ENCODE measurements at places on chromosomes 12 and 14. TPM values are rescaled to one million over a fixed set of nuclear protein-coding genes. Genes with fewer than 3 reads are reported as not detected.

Gene TRHDE
- total RNA-seq = 7.9 TPM

Gene CKAP4
- 90.9 TPM for total RNA-seq

Gene CDCA3
- total RNA-seq = 107 TPM

Gene P2RX7
- 1.3 TPM for total RNA-seq

Gene CACNA1C
- 1.8 TPM for total RNA-seq

DNA sequence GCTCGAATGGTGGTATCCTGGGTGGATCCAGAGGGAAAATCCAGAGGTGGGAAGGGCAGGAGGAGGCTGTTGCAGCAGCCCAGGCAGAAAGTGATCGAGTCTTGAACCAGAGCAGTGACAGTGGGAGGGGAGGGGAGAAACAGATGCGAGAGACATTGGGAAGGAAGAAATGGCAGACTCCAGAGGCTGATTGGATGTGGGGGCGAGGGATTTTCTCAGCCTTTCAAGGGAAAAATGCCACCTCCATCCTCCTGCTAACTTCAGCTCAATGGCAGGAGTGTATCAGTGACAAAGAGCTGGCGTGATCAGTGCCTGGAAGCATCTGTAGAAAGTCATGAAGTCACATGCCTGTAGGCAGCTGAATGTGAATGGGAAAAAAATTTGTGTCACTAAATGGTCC, 38.6 kb upstream of the NRXN3 start:
- no peak for DNase-seq

GRCh38 chr12:83089575-83089974, 402.9 kb downstream of the TMTC2 start:
- DNase-seq = no peak

- peak; percentile 76 for DNase-seq
Observed at GRCh38 chr12:110921262-110921661, 883 bp upstream of the MYL2 start.

GRCh38 chr14:101371799-101372793, 189.2 kb upstream of the DIO3 start:
- DNase-seq = no peak

DNA sequence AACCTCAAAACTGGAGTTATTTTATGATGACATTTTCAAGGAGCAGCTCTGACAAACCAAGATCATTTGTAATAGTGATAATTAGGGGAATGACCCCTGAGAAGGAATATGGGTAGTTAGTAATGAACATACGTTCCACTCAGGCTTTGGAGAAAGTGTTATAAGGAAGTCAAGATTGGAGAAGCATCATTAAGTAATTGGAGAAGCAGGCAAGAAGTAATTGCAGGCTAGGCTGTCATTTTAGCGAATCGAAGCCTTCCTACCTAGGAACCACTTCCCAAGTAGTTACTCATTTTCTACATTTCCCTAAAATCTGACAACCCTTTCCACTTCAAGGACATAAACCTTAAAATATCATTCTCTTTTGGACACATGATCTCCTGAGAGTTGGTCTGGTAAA, 1.2 kb downstream of the EDDM3B start:
- DNase-seq = no peak

GRCh38 chr12:23350808-23351207, 598.7 kb downstream of the SOX5 start:
- no peak for DNase-seq

DNA sequence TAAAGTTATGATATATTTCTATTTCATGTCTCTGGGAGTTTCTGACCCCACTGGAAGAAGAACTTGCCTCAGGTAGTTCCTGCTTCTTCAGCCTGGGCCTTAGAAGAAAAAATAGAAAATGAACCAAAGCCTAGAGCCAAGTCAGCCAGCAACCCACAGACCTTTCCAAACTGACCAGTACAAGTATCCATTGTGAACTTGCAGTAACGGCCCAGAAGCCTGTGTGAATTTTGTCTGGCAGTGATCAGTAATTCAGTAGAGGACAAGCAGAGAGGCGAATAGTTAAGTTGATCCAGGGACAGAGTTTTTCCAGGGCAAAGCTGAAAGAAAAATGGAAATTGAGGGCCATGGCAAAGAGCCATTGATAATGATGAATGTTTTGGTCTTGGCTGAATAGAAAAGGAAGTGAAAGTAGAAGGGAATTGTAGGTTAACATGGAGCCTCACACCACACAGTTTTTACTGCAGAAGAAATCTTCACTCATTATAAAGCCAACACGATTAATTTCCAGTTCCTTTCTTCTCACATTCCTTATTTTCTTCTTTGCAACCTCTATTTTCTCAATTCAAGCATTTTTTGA, 311.8 kb downstream of the BTG1 start:
- DNase-seq = no peak

- DNase-seq = no peak
Observed at GRCh38 chr12:123914726-123915333, 57.8 kb downstream of the CCDC92 start.

DNA sequence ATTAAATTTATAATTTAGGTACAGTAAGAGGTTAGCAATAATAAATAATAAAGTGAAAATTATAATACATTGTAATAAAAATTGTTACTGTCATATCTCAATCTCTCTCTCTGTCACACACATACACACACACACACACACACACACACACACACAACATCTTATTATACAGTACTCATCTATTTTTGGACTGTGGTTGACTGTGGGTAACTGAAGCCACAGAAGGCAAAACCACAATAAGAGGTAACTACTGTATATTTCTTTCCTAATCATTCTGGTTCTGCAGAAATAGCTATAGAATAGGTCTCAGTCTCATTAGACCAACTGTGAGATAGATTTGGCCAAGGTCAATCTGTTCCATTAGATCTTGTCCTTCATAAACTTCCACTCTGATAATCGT, 33.1 kb upstream of the PTPRO start:
- DNase-seq = no peak

- peak; percentile 42 for DNase-seq
Observed at GRCh38 chr14:74613211-74613914, 1.3 kb upstream of the LTBP2 start.

- DNase-seq = no peak
Observed at GRCh38 chr14:84312551-84312950, 1217.4 kb upstream of the FLRT2 start.
